Activated CD4-positive, alpha-beta T cell treated with anti-CD3 and anti-CD28 coated beads for 4 hours (primary cell): ENCODE measurements at places on chromosomes 11 and 22.

GRCh38 chr11:92839450-92839849, 130.0 kb upstream of the MTNR1B start:
- DNase-seq, result no peak

DNA sequence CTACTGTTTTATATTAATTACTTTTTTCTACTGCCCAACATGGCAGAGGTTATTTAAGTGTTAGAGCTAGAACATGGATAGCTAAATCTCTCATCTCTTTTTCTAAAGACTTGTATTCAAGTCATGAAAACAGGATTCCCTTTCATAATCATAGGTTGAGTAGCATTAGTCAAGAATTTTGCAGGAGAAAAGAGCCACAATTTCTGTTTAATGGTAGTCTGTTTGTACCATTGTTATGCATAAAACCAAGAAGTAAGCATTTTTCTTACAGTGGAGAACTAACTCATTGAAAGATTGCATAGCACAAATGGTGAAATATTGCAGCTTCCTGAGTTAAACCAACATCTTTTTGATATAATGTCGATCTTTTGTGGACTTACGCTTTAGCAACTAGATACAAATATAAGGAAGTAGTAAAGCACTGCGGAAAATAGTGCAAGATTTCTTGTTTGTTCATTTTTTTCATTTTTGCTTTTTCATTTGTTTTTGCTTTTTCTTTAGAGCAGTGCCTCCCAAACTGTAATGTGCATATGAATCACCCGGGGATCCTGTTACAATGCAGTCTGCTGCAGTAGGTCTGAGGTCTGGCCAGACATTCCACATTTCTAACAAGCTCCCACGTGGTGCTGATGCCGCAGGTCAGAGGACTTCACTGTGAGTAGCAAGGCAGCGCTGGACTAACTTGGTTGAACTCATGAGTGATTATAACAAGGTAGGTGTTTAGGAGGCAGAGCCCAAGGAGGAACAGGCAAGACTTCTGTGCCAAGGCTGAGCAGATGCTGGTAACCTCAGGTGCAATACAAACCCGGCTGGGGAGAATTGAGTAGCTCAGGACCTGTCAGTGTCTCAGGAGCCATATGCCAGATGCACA, 4.6 kb downstream of the ETS1 start:
- DNase-seq, result no peak

GRCh38 chr11:119120639-119121007, 757 bp upstream of the HINFP start:
- no peak for DNase-seq

GRCh38 chr11:67592880-67593564, 9.4 kb downstream of the GSTP1 start:
- no peak for DNase-seq

DNA sequence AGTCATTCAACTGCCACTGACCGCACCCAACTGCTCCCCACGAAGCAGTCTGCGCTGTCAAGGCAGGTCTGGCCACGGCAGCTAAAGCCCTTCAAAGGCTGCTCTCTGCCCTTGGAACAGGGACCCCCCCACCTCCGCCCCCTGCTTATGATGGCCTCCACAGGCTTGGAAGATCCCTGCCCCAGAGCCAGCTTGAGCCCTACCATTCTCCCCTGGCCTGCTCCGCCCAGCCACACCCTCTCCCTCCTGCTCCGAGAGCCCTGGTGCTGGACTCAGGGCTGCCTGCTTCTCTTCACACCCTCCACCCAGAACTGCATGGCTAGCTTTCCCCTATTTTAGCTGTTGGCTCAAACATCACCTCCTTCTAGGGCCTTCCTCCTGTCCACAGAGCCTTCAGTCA, 19.0 kb downstream of the ZMAT5 start:
- DNase-seq, result no peak

DNA sequence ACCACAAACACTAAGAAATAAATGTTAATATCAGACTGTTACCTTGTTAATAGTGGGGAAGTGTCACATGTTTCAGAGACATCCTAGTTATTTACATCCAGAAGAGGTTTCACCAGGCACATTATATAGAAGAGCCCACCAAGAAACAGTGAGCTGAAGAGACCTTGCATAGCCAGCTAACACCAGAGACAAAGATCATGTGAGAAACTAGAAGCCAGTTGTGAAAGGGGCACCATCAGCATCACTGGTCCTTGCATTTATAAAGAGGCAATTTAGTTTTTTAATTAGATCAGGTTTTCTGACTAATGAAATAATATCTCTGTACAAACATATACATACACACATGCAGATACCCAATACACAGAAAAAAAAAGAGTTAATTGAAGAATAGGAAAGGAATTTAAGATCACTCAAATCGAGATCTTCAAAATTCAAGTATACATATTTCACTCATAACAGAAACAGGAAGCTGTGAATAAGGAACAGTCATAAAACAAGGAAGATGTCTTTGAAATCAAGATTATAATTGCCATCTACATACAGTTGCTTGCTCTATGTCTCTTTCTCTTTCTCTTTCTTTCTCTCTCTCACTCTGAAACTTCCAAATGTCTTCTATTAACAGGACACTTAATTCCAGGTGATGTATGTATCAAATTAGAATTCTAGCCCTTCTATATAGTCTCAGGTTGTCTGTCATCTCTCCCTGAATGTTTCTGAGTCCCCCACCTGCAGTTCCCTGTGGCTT, 348.7 kb downstream of the ETS1 start:
- DNase-seq, result no peak
